ENCODE measurements at places on chromosomes 11 and 22. TPM values are rescaled to one million over a fixed set of nuclear protein-coding genes. Genes with fewer than 3 reads are reported as not detected.

The KCNQ1OT1 gene
- 0.24 TPM for total RNA-seq

The CSNK1E gene
- 74.7 TPM for total RNA-seq

DNA sequence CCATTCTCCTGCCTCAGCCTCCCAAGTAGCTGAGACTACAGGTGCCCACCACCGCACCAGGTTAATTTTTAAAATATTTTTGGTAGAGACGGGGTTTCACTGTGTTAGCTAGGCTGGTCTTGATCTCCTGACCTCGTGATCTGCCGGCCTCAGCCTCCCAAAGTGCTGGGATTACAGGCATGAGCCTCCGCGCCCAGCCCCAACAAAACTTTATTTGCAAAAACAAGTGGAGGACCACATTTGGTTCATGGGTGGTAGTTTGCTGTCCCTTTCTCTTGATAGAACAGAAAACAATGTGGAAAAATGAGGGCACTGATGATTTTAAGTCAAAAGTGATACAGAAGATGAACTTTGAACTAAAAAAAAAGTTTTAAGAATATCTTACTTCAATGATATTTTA is 121.8 kb upstream of the SERPIND1 start:
- no peak for DNase-seq

DNA sequence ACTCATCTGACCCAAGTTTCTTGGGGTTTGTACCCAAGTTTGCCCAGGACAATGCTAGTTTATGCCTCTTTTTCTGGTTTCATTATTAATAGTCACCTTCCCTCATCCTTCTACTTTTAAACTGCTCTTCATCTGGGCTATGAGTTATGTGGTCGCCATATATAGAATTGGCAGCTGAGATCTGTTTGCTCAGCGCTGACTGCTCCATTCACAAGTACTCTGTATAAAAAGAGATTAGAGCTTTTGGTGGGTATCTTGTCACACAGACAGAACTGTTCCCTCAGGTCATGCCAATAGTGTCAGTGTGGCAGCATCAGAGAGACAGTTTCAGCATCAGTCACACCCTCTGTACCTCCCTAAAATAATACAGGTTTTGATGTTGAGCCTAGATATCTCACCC is 326.0 kb downstream of the RAB38 start:
- DNase-seq: no peak

The CD3G gene
- total RNA-seq: 232 TPM

All from activated CD8-positive, alpha-beta T cell treated with anti-CD3 and anti-CD28 coated beads, Interleukin-2, amount 10 ng/mL, durations not matched to agents 7 days and 5 days (primary cell).